ENCODE measurements at places on chromosomes 3 and 15. TPM values are rescaled to one million over a fixed set of nuclear protein-coding genes. Genes with fewer than 3 reads are reported as not detected.

APPL1 gene
- total RNA-seq = 43.2 TPM

GABPB1 gene
- 96.7 TPM for total RNA-seq

GPR156 gene
- total RNA-seq = 0.10 TPM

DNAJA4 gene
- 3.7 TPM for total RNA-seq
